ENCODE measurements at places on chromosomes 7 and 10.

DNA sequence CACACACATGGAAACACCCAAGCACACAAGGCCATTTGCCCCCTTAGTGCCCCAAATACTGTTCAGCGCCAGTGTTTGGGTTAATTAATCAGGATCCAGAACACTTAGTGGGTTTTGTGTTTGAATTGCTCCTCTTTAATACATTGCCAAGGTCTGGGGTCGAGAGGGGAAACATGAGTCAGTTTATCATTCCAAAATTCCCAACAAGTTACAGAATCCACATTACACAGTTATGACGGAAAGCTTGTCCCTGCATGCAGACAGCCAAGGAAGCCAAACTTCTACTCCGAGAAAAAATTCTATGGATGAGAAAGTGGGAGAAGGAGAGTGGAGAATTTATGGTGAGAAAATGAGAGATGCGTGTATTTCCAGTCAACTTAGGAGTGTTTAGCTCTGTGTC, 189.0 kb downstream of the NPSR1 start:
- DNase-seq, result no peak

GRCh38 chr10:59047957-59048618, 128.4 kb upstream of the PHYHIPL start:
- DNase-seq, result no peak

DNA sequence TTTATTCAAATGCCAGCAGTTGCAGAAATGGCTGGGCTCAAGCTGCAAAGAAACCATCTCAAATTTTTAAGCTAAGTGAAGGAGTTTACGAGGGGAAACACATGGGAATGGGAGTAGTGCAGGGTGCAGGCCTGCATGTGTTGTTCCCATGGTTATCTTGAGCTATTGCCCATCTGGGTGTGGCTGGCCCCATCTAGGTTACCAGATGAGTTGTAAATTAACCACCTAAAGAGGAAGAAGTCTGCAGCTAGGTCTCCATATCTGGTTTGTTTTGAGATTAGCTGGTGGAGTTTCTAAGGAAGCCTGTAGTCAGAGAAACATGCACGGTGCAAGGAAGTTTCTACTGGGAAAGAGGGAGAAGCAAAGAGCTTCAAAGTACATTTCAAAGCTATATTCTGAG, 23.3 kb upstream of the STEAP2 start:
- DNase-seq, result no peak

GRCh38 chr7:30226614-30227268, 57.7 kb upstream of the ZNRF2 start:
- no peak for DNase-seq

- no peak for DNase-seq
Measured at GRCh38 chr10:93993782-93994437, at the start of gene PLCE1. TSS of gene PLCE1 (plus strand) at chr10:93993931. CDS start at chr10:94031047, 37,116 bp downstream.
